ENCODE measurements at places on chromosomes 5 and 9. TPM values are rescaled to one million over a fixed set of nuclear protein-coding genes. Genes with fewer than 3 reads are reported as not detected.

KIF20A gene
- total RNA-seq, result 2.5 TPM

DNA sequence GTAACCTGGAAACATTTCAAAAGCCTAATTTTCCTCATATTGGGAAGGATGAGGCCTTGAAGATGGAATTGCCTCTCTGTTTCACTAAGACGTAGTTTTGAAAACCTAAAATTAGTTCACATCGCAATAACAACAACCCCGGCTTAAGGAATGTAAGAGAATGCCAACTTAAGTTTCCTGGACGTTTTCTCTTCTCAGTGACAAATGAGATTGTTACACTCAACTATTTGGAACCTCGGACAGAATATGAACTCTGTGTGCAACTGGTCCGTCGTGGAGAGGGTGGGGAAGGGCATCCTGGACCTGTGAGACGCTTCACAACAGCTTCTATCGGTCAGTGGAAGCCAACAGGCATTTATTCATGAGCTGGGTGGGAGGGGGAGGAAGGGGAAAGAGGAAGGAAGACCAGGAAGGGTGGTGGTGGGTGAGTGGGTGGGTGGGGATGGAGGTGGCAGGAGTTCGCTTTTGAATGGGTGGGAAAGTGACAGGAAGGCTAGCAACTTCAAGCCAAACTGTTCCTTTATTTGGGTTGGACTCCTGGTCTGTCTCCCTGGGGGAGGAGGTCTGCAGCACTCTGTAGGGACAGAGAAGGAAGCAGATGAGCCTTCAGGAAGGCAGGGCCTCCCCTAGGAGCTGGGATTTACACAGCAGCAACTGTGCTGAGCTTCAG, 83.4 kb downstream of the TEK start:
- H3K27me3 ChIP-seq, result no peaks in the 10 kb centered on the region
- no peak overlapping the region for H3K4me3 ChIP-seq
- peaks cover 10% of the 10 kb centered on the region for H3K4me1 ChIP-seq
- H3K27ac ChIP-seq, result no peak overlapping the region
- no peaks in the 10 kb centered on the region for H3K36me3 ChIP-seq
- no peak for DNase-seq

ST8SIA4 gene
- 4.2 TPM for total RNA-seq

DNA sequence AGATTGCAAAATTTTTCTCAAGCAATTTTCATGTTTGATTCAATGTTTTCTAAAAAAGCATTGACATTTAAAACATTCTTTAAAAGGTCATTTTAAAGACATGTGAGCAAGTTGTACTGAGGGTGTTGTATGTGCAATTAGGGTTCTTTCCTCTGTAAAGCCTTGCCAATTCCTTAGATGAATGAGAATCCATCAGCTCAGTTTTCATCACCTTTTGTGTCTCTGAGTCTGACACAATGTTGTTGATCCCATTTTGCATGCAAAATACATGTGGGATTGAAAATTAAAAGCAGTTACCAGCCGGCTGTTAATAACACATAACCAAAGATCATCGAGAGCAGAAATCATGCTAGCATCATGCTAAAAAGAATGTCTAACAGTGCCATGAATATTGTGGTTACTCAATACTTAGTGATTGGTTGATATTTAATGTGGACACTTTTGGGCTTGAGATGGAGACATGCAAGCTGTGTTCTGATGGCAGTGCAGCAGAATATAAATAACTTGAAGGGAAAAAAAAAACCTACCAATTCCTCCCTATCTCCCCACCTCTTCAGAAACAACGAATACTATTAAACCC, 57.7 kb downstream of the FGF10 start:
- H3K27me3 ChIP-seq, result no peaks in the 10 kb centered on the region
- no peaks in the 10 kb centered on the region for H3K36me3 ChIP-seq
- DNase-seq, result no peak
- H3K4me3 ChIP-seq, result no peak overlapping the region

DNA sequence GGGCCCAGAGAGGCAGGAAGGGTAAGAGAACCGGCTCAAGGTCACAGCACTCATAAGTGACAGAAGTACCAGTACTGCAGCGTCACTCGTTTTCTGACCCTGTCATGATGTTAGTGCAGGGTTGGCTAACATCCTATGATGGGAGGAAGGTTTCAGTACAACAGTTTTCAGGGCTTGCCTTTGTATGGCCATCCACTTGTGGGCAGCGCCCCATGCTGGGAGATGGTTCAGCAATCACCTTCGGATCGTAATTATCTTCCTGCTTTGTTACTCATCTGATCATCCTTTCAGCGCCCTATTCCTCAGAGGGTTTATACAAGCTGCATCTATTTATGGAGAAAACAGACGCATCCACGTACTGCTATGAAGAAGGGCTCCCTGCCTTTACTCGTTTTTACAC, 2.4 kb downstream of the MAP1B start:
- H3K27me3 ChIP-seq, result no peaks in the 10 kb centered on the region
- peaks cover 34% of the 10 kb centered on the region for H3K4me1 ChIP-seq
- DNase-seq, result no peak
- no peak overlapping the region for H3K27ac ChIP-seq

DNA sequence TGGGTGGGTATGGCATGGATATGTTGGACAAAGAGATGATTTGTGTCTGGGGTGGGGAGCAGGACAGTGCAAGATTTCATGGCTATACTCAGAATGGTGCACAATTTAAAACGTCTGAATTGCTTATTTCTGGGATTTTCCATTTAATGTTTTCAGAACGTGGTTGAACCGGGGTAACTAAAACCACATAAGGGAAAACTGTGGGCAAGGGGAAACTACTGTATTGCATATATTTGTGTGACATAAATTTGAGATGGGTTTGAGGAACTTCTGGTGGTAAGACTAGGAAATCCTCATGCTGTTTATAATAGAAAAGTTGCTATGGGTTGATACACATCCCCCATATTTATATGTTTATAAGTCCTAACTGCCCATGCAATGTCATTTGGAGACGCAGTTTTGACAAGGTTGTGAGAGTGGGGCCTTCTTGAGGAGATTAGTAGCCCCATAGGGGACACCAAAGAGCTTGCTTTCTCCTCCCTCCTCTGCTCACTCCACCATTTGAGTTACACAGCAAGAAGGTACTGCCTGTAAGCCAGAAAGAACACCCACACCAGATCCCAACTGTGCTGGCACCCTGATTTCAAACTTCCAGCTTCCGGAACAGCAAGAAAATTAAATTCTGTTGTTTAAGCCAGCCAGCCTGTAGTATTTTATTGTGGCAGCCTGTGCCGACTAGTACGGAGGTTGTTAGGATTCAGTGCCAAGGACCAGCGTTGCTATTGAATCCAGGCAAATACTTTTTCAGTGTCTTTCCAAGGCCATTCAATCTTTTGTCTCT, 2118.9 kb downstream of the MAT2B start:
- no peak overlapping the region for H3K27ac ChIP-seq
- DNase-seq, result no peak
- H3K4me1 ChIP-seq, result no peaks in the 10 kb centered on the region
- H3K27me3 ChIP-seq, result no peaks in the 10 kb centered on the region

DNA sequence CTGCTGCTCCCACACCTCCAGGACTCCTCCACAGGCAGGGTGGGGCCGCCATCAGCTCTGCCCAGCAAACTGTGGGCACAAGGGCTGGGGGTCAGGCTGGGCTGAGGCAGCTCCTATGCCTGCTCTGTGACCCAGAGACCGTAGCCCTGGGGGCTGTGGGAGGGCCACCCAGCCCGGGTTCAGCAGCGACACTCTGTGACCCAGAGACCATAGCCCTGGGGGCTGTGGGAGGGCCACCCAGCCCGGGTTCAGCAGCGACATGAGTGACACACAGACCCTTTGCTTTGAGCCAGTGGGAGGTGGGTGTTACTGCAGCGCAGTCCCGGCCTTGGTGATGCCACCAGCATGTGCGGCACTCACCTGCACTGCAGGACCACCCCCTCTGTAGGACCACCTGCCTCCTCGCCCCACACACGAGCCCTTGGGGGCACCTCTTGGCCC, 118.9 kb upstream of the LPCAT1 start:
- DNase-seq, result no peak
- no peak overlapping the region for H3K4me3 ChIP-seq
- no peaks in the 10 kb centered on the region for H3K36me3 ChIP-seq
- H3K27ac ChIP-seq, result no peak overlapping the region
- H3K4me1 ChIP-seq, result peaks cover 6% of the 10 kb centered on the region
- H3K27me3 ChIP-seq, result no peaks in the 10 kb centered on the region

- no peak for DNase-seq
- no peaks in the 10 kb centered on the region for H3K27me3 ChIP-seq
- no peaks in the 10 kb centered on the region for H3K4me1 ChIP-seq
- H3K27ac ChIP-seq, result no peak overlapping the region
- no peak overlapping the region for H3K4me3 ChIP-seq
Observed at GRCh38 chr9:84493284-84493947, 152.9 kb upstream of the SLC28A3 start.

SPATA31C1 gene
- not detected for total RNA-seq

EPB41L4A gene
- 27.5 TPM for total RNA-seq

DNA sequence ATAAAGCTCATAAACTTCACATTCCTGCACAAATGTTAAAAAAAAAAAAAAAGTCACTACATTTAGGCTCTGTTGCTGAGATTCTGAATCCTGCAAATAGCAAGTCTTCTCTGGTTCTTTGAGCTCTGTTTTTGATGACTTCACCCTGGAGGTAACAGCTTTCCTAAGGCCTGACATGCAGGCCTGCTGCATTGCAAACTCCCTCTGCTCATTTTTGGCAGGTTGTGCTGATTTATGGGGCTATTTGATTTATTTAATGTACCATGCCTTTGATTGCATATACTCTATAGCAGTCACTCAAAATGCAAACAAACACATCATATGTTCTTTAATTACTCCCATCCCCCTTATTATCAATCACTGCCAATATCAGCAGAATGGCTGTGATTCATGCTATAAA, 416.1 kb upstream of the IZUMO3 start:
- H3K4me1 ChIP-seq, result no peaks in the 10 kb centered on the region
- DNase-seq, result no peak
- H3K36me3 ChIP-seq, result no peaks in the 10 kb centered on the region
- no peak overlapping the region for H3K4me3 ChIP-seq
- no peaks in the 10 kb centered on the region for H3K27me3 ChIP-seq
- no peak overlapping the region for H3K27ac ChIP-seq

Data from vagina (tissue), 2 donors.